Natural killer cell (primary cell): ENCODE measurements at places on chromosomes 4 and X. TPM values are rescaled to one million over a fixed set of nuclear protein-coding genes. Genes with fewer than 3 reads are reported as not detected.

The CDS1 gene
- not detected for total RNA-seq

The MID2 gene
- total RNA-seq: 1.4 TPM

The FAM9C gene
- not detected for total RNA-seq

The F8A1 gene
- total RNA-seq: 12.0 TPM

DNA sequence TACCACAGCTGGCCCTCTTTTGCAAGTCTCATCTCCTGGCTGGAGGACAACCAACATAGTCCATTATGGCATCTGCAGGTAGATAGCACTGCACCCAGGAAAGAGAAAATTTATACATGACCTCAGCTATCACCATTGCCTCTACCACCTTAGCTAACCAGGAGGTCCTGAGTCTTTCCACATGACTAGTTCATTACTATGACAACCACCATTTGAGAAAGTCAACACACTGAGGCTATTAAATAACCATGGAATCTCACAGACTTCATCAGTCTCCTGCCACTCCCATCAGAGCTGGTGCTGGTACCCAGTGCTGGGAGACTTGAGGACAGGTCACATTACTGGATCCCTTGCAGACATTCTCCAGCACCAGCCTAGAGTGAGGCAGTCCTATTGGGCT is 285.9 kb downstream of the GBA3 start:
- no peak for DNase-seq

DNA sequence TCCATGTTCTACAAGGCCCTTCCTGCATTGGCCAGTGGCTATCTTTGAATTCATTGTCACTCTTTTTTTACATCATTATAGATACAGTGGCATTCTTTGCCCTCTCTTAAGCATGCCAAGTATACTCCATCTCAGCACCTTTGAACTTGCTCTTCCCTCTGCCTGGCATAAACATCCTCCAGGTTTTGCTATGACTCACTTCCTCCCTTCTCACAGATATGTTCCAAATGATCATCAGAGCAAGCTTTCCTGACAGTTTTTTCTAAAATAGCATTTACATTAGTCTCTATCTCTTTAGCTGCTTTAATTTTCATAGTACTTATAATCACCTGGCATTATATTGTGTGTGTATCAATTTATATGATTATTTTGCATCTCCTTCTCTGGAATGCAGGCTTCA is 553.3 kb upstream of the MAGEB2 start:
- no peak for DNase-seq

DNA sequence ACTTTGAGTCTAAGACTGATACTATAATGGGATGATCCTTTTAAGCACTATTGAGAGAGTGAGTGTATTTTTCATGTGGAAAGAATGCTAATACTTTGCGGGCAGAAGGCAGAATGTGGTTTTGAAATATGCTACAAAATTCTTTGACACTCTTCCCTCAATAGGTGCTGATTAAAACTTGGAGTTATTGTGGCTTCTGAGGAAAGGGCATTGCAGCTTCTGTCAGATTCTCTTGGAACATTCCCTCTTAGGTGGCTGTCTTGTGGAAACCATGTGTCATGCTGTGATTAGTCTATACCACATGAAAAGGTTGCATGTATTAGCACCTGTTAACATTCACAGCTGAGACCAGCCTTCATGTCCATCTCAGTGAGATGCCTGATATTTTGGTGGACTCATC is 547.0 kb downstream of the STIM2 start:
- no peak for DNase-seq

- no peak for DNase-seq
Observed at GRCh38 chrX:153954558-153955227, 10.2 kb upstream of the RENBP start.

GRCh38 chr4:8852118-8852704 is 19.4 kb downstream of the HMX1 start:
- no peak for DNase-seq

DNA sequence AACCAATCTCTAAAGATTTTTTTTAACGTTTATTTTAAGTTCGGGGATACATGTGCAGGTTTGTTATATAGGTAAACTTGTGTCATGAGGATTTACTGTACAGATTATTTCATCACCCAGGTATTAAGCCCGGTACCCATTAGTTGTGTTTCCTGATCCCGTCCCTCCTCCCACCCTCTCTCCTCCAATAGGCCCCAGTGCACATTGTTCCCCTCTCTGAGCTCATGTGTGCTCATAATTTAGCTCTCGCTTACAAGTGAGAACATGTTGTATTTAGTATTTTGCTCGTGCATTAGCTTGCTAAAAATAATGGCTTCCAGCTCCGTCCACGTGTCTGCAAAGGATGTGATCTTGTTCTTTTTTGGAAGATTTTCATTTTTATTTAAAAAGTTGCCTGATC is 2309.4 kb upstream of the AGA start:
- no peak for DNase-seq

GRCh38 chrX:10119399-10119990 is 37.3 kb upstream of the CLCN4 start:
- DNase-seq: peak; percentile 60

GRCh38 chr4:5893004-5893580 is at the start of gene CRMP1:
Gene CRMP1, minus strand, starts transcription at chr4:5893086. Its CDS starts 117 bp downstream, at chr4:5892969.
- DNase-seq: no peak

- DNase-seq: peak; percentile 21
Observed at GRCh38 chr4:77586951-77587383, 18.7 kb upstream of the CXCL13 start.

GRCh38 chr4:5990446-5991160 is 27.6 kb downstream of the C4orf50 start:
- no peak for DNase-seq

- no peak for DNase-seq
Observed at GRCh38 chrX:11419102-11419501, 125.9 kb downstream of the AMELX start.

DNA sequence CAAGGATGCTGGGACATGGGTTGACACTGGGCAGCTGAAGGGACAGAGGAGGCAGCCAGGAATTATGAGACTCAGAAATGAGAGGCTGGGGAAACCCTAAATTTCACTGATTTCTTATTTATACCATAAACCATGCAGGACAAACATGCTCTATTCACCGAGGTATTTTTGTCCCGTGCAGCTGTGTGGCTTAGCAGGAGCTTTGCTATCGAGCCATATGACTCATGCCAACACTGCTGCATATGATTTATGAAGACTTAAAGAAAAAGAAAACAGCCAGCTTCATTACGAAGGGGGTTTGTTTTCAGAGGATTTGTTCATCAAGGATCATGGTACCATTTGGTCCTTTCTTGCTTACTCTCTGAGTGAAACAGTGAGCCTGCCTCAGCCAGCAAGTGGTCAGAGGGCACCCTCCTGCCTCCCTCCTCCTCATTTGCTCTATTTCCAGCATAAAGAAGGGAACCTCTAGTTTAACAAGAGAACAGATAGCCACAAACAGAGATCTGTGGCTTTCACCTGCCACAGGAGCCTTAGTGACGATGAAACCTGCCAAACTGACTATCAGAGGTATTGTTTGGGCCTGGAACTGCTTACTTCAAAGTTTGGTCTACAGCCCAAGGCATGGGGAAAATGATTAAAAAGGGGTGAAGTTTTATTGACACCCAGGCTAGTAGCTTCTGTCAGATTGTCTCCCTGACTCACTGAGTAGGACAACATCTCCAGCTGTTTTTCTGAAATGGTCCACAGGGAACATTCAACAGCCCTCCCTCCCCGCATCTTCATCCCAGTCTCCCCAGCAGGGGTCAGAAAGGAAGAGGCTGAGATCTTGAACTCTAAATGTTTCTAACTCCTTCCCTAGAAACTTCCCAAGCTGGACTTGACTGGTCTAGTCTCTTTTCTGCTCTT is 80.1 kb upstream of the MAML3 start:
- DNase-seq: no peak

DNA sequence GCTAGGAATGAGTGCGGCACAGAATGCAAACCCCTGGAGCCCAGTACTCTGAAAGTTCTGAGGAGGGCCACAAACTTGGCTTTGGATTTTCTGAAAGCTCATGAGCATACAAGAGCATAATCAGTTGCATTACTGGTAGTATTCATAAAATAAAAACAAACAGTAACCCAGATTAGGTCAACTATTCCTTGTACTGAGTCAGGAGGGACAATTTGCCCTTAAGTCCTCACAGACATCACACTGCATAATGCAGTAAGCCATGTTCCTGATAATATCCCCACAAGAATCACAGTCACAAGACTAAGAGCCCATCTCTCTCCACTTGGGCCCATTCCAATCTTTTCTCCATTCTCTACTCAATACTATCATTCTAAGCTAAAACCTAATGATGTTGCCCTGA is 126.9 kb upstream of the NEIL3 start:
- no peak for DNase-seq

DNA sequence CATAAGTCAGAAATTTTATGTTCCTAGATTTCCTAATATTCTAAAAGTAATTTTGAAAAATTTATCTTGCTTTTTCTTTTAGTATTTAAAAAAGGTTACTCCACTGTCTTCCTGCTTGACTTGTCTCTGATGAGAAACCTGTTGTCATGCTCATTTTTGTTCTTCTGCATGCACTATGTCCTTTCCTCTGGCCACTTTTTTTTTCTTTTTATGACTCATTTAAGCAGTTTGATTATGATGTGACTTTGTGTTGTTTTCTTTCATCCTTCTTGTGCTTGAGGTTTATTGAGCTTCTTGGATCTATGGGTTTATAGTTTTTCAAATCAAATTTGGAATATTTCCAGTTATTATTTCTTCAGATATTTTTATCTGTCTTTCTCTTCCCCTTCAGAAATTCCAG is 12.0 kb upstream of the UFSP2 start:
- DNase-seq: no peak

DNA sequence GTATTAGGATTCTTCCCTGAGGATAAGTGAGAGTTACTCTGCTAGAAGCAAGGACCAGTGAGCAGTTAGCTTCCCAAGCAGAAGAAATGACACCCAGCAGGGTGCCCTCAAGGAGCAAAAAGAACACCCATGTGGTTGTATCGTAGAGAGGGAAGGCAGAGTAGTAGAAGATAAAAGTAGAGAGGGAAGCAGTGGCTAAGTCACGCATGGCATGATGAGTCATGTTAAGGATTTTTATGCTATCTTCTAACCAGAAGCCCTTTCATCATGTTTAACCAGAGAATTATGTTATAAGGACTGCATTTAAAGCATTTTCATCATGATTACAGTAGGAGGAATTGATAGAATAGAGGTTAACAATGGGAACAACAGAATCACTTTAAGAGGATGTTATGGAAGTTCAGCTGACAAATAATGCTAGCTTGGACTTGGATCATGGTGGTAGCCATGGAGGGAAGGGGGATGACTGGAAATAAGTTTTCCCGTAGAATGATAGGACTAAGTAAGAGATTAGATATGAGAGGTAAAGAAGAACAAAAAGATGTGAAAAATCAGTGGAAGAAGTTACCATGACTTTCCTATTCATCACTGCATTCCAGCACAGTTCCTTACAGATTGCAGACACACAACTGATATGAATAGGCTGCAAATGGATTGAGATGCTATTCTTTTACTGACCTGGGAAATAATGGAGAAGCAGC is 383.5 kb upstream of the INTU start:
- DNase-seq: no peak

- no peak for DNase-seq
Observed at GRCh38 chr4:8675906-8676305, 83.3 kb downstream of the CPZ start.

GRCh38 chr4:7924570-7924969 is 15.1 kb downstream of the AFAP1 start:
- DNase-seq: no peak

- DNase-seq: no peak
Observed at GRCh38 chr4:88698519-88698918, 890 bp upstream of the NAP1L5 start.

GRCh38 chr4:7121866-7122653 is 54.2 kb upstream of the GRPEL1 start:
- no peak for DNase-seq

GRCh38 chrX:81082649-81083048 is 119.1 kb downstream of the HMGN5 start:
- DNase-seq: no peak

- DNase-seq: no peak
Observed at GRCh38 chr4:99099311-99099710, 10.7 kb upstream of the ADH5 start.

GRCh38 chrX:13387666-13388494 is 68.0 kb upstream of the ATXN3L start:
- no peak for DNase-seq

DNA sequence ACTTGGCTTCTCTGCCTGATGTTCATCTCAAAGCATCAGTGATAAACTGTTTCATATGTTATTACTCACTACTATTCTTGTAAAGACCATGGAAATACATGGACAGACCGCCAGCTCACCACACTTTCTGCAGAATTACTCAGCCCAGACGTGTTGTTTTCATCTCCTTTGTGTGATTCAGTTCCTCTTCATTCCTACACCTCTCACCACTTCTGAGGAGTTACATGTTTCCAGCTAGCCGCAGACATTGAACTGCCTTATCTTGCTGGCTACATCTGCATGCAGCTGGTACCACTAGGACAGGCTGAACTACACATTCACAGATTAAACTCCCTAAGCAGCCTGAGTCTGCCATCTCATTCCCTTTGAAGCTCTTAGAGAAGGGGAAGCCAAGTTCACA is 443.2 kb upstream of the FGF16 start:
- no peak for DNase-seq

GRCh38 chr4:182213004-182213403 is 30.2 kb upstream of the TENM3 start:
- DNase-seq: no peak

DNA sequence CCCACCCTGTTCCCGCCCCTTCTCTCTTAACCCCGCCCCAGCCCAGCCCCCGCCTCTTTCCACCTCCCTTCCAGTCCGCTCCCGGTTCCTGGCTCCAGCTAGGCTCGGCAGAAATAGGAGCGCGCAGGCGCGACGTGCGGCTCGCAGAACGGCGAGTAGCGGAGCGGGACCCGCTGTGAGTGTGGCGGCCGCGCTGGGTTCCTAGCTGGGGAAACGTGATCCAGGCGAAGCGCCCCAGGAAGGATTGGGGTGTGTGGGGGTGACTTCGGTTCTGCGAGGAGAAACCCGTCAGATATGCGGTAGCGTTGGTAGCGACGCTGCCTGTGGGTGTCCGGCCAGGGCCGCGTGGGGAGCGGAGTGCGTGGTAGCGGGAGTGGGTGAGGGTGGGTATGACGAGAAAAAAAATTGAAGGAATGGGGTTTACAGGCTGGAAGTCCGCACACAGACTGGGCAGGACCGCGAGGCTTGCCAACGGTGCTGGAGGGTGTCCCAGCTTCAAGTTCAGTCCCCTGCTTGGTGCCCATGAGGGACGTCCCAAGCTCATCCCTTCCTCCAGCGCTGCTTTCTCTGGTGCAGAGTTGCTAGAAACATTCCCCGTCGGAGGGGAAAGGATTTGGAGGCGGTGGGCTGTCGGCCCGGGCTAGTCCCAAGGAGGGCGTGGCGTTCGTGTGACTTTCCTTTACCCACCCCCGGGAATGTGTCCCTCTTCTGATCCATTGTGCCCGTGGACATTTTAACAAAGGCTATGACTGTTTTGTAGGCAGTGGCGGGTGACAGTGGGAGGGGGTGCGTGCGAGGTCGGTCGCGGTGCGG is at the start of gene PRRG1:
PRRG1 (plus strand) TSS at position 144 of the 813 bp plus-strand sequence. CDS start 56,886 bp downstream, outside the sequence.
- no peak for DNase-seq
